ENCODE measurements at places on chromosomes 16 and 17.

DNA sequence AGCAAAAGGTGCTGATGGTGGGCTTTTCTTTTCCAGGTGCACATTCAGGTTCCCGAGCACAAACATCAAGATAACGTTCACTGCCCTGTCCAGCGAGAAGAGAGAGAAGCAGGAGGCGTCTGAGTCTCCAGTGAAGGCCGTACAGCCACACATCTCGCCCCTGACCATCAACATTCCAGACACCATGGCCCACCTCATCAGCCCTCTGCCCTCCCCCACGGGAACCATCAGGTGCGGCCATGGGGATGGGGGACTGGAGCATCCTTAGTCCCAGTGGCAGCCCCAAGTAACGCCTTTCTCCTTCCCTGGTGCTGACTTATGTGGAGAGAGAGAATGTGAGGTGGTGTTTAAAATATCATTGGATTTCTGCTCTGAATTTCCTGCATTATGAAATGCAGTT, 43.8 kb downstream of the FOXK2 start:
- DNase-seq, result no peak

DNA sequence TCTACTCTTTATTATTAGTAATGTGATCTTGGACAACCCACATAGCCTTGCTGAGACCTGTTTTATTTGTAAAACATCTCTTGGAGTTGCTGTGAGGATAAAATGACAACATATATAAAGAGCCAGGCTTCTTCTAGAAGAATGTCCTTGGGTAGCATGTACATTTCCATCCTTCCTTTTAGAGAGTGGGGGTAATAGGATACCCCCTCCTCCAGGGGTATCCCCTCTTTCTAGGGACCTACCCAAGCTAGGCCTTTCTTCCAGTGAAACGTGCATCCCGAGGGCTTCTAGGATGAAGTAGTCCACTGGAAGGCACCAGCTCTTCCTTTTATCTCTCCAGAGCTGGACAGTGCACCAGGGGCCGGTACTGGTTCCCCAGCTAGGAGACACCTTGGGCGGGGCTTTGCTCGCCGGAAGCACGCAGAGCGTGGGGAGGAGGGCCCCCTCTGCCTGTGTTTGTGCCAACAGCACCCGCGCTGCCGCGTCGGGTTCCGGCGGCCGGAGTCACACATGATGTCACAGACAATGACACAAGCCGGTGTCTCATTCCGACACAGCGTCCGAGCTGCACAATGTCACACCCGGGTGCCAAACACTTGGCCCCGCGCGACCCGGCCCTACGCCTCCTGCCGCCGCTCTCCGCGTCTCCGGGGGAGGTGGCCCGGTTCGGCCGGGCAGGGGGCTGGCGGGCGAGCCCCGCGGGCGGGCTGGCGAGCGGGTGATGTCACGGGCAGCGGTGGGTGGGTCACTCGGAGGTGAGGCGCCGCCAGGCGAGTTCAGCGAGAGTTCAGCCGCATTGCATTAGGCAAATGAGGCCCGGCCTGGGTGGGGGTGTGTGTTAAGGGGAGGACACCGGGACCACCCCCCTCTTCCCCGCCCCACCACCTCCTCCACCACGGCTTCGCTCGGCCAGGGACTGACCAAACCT, 23.4 kb downstream of the GJD3 start:
- DNase-seq, result no peak

DNA sequence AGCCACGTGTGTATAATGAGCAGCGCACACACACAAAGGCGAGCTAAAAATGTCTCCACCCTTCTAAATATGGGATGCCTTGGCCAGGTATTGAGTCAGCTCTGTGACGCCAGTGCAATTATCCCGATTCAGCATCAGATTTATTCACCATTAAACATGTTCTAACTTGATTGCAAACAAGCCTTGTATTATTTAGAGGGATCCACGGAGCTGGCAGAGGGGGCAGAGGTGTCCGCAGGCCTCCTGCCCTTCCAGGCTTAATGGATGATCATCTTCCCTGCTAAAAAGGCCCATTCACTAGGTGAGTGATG, 591.7 kb downstream of the MAF start:
- DNase-seq, result peak; percentile 26

DNA sequence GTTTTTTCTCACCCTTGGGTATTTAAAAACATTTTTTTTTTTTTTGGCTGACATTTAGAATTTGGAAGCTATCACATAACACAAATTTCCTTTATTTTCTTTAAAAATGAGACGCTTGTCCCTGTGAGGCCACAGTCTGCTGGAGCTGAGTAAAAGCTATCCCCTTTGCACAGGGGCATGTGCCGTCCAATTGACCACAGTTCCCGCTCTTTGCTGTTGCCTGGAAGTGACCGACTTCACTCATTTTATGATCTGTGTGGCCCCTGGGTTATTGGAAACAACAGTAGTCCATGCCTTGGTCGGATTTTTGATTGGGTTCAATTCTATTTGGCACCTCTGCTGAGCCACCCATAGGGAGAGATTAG, 405.0 kb downstream of the CPPED1 start:
- no peak for DNase-seq

DNA sequence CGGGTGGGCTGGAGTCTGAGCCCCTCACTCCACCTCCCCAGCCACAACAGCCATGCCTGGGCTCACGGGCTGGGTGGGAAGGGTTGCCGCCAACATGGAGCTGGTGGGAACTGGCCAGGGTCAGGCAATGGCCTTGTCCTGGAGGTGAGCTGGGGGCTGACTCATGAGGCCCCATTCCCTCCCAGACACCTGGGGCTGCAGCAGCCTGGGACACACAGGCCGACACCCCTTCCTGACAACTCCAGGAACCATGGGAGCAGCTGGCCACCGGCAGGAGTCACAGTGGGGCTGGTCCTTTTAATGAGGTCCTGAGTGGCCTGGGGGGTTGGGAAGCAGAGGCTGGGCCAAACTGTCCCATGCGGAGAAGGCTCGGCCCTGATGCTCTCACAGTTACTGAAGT, 12.2 kb downstream of the DBNDD1 start:
- no peak for DNase-seq

DNA sequence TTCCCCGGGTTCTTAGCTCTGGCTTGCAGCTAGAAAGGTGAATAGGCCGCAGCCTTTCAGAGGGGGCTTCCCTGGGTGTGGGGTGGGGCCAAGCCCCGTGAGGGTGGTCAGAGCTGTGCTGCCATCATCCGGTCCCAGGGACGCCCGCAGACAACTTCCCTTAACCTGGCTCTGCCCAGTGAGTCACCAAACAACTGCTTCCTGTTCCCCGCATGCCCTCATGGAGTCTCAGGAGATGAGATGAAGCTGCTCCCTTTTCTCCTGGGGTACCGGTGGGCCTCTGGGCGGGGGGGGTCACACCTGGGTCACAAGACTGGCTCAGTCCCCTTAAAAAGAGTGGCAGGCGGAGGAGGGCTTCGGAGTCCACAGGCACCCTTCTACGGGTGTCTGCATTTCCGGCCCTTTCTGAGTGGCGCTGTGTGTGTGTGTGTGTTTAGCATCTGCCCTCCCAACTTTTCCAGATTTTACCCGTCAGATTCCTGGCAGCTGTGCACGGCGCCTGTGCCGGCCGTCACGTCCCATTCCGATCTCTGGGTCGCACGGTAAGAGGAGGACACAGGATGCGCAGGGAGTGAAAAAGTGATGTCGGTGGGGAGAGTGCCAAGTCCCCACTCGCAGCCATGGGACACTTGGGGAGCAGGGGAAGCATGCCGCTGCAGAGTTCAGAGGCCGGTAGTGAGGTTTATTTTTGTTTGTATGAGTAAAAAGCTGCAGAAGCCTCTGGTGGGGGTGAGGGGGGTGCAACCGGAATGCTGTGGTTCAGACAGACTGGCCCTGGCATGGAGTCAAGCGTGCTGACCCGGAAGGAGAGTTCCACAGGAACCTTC, 16.8 kb downstream of the HIC1 start:
- no peak for DNase-seq

- no peak for DNase-seq
Observed at GRCh38 chr16:29745853-29746345, at the start of gene C16orf54. C16orf54 (minus strand) TSS chr16:29745990; CDS start chr16:29744951, 1,039 bp downstream.

GRCh38 chr16:31355431-31356100, 590 bp downstream of the ITGAX start:
- DNase-seq, result no peak

- no peak for DNase-seq
Observed at GRCh38 chr16:89374393-89374960, 115.9 kb downstream of the ANKRD11 start.
